Ascending aorta (tissue), 2 donors: ENCODE measurements at places on chromosomes 5 and 9. TPM values are rescaled to one million over a fixed set of nuclear protein-coding genes. Genes with fewer than 3 reads are reported as not detected.

DNA sequence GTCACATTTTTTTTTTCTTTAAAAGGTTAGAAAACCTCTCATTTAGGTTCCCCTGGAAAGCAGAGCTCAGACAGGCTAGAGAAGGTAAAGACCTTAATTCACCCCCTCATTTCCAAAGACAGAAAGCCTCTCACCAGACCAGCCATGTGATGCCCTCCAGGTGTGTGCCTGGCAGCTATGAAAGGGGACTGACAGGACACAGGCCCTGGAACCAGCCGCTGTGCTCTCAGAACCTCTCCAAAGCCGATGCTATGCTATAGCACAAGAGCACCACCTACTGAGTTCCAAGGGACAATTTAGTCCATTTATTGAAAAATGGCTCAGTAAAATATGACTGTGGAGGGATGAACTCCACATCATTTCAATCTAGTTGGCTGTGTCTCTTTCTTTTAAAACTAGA, 48.8 kb downstream of the FANCC start:
- no peak for DNase-seq

IFNE gene
- not detected for total RNA-seq

- DNase-seq, result no peak
Observed at GRCh38 chr9:95907794-95908193, 32.3 kb downstream of the ERCC6L2 start.

GRCh38 chr5:12330993-12331588, 426.8 kb upstream of the CTNND2 start:
- DNase-seq, result no peak

CAAP1 gene
- total RNA-seq, result 59.5 TPM

CDX1 gene
- total RNA-seq, result not detected

PTCD2 gene
- 0.85 TPM for total RNA-seq

DNA sequence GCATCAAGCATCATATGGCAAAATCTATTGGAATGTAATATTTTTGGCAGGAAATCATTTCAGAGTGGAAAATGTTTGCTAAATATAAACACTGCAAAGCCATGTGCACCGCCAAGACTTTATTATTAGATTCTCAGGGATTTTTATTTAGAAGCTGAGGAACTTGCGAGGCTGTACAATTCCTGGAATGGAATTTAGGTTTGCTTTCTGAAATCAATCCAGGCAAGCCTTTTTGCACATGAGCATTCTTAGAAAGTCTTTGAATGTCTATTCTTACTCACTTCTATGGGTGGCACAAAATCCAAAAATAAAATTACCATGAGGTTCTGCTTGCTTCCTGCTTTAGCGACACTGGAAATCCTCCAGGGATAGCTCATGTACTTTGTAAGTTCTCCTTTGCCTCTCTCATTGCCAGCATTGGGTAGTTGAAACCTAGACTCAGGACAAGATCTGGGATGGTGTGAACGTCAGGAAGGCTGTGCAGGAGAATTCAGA, 71.5 kb upstream of the PALM2AKAP2 start:
- DNase-seq, result no peak
